ENCODE measurements at places on chromosomes 2 and 18. TPM values are rescaled to one million over a fixed set of nuclear protein-coding genes. Genes with fewer than 3 reads are reported as not detected.

FAM124B gene
- not detected for total RNA-seq

DNA sequence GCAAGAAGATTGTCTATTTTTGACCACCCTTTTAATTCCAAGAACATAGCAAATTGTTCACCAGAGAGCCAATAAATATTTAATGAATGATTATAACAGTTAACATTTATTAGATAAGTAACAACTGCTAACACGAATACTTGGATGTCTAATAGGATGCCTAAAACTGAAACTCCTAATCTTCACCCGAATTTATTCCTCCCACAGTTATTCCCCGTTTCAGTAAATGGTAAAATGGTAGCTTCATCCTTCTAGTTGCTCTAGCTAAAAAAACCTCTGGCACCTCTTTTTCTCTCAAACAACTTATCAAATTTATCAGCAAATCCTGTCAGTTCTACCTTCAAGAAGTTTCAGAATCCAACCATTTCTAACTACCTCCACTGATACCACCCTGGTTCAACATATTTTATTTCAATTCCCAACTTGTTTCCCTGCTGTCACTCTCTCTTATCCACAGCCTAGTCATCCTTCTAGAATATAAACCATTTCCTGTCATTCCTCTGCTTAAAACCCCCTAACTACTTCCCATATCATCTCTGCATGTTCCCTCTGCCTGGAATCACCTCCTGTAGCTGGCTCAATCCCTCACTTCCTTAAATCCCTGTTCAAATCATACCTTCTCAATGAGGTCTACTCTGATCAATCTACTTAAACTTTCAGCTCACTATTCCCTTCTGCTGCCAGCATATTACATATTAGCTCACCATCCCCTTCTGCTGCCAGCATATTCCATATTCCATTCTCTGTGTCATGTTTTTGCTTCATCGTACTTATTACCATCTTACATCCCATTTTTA is 93.8 kb downstream of the ROCK2 start:
- DNase-seq = no peak

CHRND gene
- total RNA-seq = not detected

GRCh38 chr2:99808361-99809200 is 318.8 kb upstream of the REV1 start:
- DNase-seq = no peak

- DNase-seq = no peak
Measured at GRCh38 chr2:82667491-82667890, 1791.6 kb downstream of the SUCLG1 start.

DNA sequence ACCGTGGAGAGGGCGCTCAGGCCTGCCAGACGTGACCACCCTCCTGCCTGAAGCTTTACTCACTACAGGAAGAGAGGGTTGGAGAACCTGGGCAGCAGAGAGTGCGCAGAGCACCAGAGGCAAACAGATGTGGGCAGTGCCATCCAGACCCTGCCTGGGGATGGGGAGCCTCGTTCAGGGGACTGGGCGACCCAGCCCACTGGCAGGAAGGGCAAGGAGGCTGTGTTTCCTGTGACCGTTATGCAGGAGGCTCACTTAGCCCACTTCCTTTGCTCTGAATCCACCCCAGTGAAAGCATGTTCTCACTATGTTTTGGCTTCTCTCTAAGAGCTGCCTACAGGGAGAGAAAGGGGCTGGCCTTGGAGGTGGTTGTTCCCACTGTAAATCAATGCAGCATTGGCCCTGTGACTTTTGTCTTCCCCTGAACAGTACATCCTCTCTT is 23.0 kb upstream of the ACKR3 start:
- no peak for DNase-seq

Data from progenitor cell of endocrine pancreas (in vitro differentiated cells).